AG04450 (cell line): ENCODE measurements at places on chromosomes 16 and 17.

DNA sequence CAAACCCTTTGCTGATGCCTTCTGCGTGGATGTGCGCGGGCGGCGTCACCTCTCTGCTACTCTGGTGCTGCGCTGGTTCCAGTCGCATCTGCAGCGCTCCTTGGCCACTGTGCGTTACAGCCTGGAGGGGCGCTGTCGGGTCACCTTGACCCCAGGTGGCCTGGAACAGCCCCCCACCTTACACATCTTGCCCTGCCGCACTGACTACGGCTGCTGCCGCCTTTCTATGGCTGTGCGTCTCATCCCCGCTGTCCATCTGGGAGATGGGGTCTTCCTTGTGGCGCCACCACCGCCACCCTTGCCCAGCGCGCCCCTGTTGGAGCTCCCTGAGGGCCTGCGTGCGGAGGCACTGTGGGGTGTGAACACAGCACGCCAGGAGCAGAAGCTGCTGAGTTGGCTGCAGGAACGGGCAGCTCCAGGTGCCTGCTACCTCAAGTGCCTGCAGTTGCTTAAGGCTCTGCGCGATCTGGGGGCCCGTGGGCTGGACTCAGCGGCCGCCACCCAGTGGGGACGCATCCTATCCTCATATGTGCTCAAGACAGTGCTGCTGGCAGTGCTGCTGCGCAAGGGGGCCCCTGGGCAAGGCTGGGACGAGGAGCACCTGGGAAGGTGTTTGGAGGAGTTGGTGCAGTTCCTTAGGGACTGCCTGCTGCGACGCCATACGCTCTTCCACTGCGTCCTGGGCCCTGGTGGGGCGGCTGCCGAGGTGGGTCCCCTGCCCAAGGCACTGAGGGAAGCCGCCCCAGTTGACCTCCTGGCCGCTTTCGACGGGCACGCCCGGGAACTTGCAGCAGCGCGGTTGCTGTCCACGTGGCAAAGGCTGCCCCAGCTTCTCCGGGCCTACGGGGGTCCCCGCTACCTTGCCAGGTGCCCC lies 1.6 kb downstream of the ITPRIPL2 start:
- no peak for DNase-seq

DNA sequence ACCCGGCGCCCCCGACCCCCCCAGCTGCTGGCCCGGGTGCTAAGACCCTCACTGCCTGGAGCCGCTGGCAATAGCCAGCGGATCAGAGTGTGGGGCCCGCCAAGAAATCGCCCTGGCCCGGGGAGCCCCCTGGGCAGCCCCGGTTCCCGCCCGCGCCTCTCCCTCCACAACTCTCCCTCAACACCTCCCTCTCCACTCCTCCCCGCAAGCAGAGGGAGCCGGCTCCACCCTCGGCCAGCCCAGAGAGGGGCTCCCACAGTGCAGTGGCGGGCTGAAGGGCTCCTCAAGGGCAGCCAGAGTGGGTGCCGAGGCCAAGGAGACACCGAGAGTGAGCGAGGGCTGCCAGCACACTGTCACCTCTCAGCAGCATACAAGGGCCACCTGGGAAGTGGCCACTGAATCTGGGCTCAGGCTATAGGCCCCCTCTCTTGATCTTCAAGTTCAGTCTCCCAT lies 385.5 kb downstream of the SEC14L1 start:
- DNase-seq, result no peak

DNA sequence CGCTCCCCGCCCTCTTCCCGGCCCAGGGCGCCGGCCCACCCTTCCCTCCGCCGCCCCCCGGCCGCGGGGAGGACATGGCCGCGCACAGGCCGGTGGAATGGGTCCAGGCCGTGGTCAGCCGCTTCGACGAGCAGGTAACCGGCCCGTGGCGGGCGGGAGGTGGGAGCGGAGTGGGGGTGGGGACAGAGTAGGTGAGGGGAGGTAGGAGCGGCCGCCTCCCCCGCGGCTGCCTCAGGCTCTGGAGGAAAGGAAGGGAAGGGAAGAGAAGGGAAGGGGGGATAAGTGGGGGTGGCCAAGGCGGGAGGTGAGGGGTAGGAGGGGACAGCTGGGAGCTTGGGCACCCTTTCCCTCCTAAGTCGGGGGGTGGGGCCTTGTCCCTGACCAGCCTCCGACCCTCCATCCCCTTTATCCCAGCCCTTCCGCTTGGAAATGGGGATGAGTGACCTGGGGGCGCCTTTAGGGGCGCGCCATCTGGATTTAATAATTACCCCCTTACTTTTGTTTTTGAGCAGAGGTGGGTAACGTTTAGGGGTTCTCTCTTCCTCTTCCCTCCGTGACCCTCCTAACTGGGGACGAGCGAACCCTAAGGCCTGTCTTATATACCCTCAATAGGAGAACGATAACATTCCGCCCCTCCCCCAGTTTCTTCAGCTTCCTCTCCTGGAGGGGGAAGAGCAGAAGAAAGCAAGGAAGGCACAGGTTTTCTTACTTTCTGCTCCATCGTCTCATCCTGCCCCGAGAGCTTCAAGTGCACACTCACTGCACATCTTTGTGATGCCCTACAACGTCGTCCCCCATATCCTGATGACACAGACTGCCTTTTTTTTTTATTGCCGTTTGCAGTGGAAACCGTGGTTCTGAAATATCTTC lies 694 bp downstream of the NF1 start:
- no peak for DNase-seq

- no peak for DNase-seq
These were observed 254.4 kb downstream of the SHISA9 start for GRCh38 chr16:13155780-13156179.

GRCh38 chr16:58026139-58026704 lies 668 bp downstream of the MMP15 start:
- no peak for DNase-seq

GRCh38 chr16:23252310-23252709 lies 49.8 kb upstream of the SCNN1B start:
- no peak for DNase-seq

- no peak for DNase-seq
These were observed 5.6 kb upstream of the CCL2 start for GRCh38 chr17:34249478-34249877.

DNA sequence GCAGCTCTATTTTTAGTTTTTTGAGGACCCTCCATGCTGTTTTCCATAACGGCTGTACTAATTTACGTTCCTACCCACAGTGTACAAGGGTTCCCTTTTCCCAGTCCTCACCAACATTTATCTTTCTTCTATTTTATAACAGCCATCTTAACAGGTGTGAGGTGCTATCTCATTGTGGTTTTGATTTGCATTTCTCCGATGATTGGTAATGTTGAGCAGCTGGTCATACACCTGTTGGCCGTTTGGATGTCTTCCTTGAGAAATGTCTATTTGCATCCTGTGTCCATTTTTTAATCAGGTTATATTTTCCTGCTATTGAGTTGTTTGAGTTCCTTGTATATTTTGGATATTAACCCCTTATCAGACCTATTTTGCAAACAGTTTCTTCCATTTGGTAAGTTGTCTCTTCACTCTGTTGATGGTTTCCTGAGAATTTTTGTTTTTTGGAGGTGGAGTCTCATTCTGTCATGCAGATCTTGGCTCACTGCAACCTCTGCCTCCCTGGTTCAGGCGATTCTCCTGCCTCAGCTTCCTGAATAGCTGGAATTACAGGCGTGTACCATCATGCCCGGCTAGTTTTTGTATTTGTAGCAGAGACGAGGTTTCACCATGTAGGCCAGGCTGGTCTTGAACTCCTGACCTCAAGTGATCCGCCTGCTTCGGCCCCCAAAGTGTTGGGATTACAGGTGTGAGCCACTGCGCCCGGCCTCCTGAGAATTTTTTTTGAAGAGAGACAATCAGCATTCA lies 279.6 kb downstream of the SNX29 start:
- no peak for DNase-seq

GRCh38 chr16:28520672-28521071 lies 14.0 kb upstream of the IL27 start:
- DNase-seq, result no peak

DNA sequence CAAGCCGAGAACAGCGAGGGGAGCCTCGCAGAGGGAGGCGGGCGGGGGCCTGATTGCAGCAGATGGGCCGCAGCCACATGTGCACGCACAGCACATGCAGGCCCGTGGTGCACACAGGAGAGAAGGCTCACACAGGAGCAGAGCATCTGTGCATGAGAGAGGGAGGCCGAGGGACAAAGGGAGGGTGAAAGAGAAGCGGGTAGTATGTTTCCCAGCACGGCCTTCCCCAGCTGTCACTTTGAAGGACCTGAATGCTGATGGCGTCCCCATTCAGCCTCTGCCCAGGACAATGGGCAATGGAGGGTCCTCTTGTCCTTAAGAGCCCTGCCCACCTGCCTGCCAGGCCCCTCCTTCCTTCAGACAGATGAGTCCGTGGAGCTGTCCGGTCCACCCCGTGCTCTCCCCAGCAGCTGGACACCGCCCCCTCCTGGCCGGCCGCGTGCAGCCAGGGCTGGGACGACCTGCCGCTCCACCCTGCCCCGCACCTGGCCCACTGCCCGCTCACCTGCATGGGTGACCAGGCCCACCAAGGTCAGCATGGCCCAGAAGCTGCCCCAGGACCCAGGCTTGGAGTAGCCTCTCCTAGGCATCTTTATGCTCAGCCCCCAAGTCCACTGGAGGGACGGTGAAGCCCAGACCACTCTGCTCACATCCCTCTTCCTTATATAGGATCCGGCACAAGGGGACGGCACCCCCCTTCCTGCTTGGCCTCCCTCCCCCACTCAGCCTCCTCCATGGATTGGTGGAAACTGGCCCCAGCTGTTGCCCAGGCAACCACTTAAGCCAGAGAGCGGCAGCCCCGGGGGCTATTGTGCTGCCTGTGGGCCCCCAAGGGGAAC lies at the start of gene BTBD17:
Gene BTBD17, minus strand, starts transcription at position 639 of the 839 bp plus-strand sequence. Its CDS starts 49 bp downstream, at position 590.
- no peak for DNase-seq

DNA sequence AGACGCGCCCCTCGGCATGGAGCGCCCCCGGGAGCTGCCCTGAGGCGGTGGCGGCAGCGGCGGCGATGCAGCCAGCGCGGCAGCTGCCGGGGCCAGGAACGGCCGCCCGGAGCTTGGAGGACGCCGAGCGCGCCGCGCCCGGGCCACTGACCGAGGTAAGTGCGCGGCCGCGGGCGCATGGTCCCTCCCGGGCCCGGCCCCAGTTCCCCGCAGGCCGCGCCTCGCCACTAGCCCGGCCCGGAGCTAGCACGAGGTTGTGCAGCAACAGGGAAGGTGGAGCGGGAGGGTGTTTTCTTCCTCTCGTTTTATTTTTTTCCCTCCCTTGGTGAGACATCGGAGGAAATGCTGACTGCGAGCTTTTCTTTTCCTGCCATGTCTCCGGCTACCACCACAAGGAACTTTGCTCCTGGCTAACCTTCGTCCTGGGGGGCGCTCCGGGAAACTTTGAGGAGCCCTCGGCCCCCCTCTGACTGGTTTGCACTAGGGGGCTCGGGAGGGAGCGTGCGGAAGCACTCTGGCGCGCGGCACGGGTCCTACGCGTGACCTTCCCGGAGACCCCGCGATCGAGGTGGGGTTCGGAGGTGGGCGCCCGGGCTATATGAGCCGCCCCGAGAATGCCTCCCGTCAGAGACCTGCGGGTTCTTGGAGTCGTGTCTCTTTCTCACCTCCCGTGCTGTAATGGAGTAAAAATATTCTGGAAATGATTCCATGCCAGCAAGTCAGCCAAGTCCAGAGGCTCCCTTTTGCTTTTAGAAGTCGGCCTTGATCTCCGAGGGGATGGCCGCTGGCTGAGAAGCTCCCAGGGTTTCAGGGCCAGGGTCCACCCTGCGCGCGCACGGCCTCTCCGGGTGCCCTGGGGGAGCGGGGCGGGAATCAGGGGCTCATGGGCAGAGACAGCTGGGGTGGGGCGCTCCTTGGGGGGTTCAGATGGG lies 868 bp downstream of the KCNJ12 start:
- no peak for DNase-seq

DNA sequence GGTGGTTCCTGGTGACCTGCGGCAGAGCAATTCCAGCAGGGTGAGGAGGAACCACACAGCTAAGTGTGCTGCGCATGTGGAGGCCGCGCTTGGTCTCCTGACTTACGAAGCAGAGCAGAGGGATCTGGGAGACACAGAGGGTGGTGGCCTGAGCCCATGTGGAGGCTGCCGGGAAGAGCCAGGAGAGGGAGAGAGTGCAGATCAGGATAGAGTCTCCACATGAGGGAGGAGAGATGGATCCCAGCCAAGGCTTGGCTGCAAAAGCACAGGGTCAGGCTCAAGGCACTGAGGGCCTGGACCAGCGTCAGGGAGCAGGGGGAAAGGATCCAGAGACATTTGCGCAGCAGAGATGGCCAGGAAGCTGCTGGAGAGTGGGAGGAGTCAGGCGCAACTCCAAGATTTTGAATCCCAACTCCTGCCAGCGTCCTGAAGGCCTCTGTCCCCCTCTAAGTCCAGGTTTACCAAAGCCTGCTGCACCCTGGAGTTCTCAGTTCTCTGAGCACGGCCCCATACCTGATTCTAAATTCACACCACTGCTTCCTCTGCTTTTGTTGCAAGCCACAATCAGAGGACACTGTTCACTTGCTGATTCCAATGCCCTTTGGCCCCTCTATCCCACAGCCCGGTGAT lies 11.3 kb upstream of the MLLT6 start:
- no peak for DNase-seq

- DNase-seq, result no peak
These were observed 7.7 kb upstream of the KRT14 start for GRCh38 chr17:41594363-41594915.

DNA sequence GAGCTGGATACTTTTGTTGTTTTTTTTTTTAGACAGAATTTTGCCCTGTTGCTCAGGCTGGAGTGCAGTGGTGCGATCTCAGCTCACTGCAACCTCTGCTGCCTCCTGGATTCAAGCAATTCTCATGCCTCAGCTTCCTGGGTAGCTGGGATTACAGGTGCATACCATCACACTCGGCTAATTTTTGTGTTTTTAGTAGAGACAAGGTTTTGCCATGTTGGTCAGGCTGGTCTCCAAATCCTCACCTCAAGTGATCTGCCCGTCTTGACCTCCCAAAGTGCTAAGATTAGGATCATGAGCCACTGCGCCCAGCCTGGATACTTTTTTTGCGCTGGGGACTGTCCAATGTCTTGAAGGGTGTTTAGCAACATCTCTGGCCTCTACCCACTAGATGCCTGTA lies 32.6 kb upstream of the XYLT1 start:
- no peak for DNase-seq

DNA sequence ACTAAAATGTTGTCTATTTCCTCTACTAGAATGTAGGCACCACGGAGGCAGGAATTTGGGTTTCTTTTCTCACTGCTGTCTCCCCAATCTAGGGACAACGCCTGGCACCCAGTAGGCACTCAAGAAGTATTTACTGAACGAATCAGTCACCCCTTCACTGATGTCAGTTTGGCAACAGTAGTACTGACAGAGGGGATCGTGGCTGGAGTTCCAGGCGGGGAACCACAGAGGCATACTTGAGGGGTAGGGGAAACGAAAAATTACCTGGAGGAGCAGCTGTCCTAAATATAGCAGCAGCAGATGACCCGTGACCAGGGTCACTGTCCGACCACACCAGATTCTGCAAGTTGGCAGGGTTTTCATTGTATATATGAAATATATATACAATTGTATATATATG lies 33.3 kb downstream of the TRIM25 start:
- DNase-seq, result no peak

- DNase-seq, result no peak
These were observed 3.6 kb upstream of the CCL1 start for GRCh38 chr17:34366529-34367107.

GRCh38 chr17:236641-237405 lies 55.4 kb upstream of the DOC2B start:
- DNase-seq, result no peak

GRCh38 chr17:3667366-3668278 lies 756 bp downstream of the TAX1BP3 start:
- DNase-seq, result peak; percentile 83

GRCh38 chr16:31754998-31755615 lies 118.5 kb upstream of the ZNF267 start:
- DNase-seq, result no peak

- DNase-seq, result peak; percentile 45
These were observed 1.8 kb downstream of the TMIGD1 start for GRCh38 chr17:30332057-30332542.
